ENCODE measurements at places on chromosomes 5 and 9.

- no peak for DNase-seq
Measured at GRCh38 chr5:127910307-127910956, 173.1 kb upstream of the SLC12A2 start.

- no peak for DNase-seq
Measured at GRCh38 chr5:34970552-34970951, 41.2 kb downstream of the DNAJC21 start.

GRCh38 chr5:142313275-142313674, 11.5 kb downstream of the SPRY4 start:
- DNase-seq: no peak

- DNase-seq: peak; percentile 62
Measured at GRCh38 chr5:118597543-118597942, 390.8 kb downstream of the DTWD2 start.

DNA sequence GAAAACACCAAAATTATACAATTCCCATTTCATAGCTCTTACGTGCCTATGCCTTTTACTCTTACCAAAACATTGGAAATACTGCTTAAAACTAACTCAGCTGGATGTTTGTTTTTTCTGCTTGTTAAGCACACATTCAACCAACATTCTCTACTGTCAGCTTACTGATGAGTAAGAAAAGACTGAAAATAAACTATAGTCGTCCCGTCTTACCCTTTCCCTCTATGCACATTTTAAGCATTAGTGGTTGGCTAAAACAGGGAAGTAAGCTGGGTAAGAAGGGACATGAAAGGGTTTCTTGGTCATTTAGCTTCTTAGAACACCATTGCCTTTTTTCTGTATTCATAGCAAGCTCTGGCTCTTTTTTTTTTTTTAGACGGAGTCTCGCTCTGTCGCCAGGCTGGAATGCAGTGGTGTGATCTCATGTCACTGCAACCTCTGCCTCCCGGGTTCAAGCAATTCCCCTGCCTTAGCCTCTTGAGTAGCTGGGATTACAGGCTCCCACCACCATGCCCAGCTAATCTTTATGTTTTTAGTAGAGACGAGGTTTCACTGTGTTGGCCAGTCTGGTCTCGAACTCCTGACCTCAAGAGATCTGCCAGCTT, 232.1 kb upstream of the PCSK5 start:
- no peak for DNase-seq

GRCh38 chr5:170513856-170514525, 10.2 kb downstream of the KCNIP1 start:
- no peak for DNase-seq

DNA sequence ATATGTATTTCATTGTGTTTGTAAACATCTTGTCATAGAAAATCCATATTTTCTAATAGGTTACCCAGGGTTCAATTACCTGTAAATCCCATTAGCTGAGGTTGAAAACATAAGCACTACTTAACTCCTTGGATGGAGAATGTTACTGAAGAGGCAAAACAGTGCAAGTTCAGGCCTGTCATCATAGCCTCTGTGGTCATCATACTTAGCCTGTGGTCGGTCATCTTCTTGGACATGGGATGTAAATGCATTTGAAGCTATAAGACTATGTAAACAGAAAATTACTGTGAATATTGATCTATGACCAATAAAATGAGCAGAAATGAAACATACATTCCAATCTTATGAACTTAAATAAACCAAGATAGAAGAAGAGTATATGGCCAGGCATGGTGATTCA, 164.7 kb downstream of the CHSY3 start:
- no peak for DNase-seq

- no peak for DNase-seq
Measured at GRCh38 chr9:3348169-3348568, 177.6 kb downstream of the RFX3 start.

DNA sequence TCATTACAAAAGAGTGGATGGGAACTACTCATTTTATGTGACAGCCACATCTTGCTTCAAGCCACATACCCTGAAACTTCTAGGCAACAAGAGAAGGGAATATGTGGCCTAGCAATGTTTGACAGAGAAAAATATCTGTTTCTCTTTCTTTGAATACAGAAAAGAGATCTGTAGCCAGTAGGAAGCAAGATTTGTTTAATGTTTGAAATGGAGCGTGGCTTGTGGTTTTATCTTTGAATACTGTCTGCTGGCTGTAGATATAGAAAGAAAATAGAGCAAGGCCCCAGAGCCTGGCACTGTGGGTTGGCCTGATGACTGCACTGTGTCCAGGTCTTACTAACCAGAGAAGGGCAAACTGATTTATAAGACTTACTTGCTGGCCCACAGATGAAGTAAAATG, 133.8 kb downstream of the ARHGEF28 start:
- DNase-seq: no peak

DNA sequence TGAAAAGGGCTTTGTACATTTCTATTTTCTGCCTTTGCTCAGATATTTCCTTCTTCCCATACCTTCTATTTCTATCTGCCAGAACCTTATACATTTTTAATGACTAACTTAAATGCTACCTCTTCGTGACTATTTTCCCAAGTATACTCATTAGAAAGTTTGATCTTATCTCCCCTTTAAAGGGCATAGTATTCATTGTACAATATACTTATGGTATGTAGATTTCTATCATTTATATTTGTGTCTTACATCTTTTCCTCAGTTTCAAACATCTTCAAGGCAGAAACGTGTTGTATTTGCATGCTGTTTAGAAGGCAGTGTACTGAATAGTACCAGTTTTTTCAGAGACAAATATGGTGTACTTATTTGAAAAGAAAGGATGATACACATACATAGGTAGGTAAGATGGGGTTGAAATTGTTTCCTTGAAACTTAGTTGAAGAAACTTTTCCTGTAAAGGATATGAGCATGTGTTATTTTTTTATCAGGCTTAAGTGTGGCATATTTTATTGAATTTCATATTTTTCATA, 518.1 kb upstream of the NUDT12 start:
- DNase-seq: no peak

GRCh38 chr9:13131416-13131815, 148.1 kb downstream of the MPDZ start:
- no peak for DNase-seq

- DNase-seq: no peak
Measured at GRCh38 chr9:136643596-136644342, 18.9 kb upstream of the EGFL7 start.

- no peak for DNase-seq
Measured at GRCh38 chr5:135217669-135218485, 181.2 kb downstream of the MACROH2A1 start.

DNA sequence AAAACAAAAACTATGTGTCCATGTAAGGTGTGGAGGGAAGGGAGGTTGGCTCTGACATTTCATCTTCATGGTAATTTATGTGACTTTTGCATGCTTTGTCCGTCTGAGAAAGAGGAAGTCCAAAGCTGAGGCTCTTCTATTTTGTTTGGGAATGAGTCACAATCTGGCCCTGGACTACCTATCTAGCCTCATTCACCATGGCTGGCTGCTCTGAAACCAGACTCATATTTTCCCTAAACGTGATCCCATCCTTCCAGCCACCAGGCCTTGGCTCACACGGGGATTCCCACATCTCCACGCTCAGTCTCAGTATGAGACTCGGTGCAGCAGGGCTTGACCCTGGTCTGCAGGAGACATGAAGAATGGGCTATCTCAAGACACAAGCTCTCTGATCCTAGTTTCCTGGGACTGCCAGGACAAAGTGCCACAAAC, 672.8 kb downstream of the ACTL7B start:
- DNase-seq: no peak

GRCh38 chr9:85741095-85741874, 469 bp downstream of the AGTPBP1 start:
- DNase-seq: no peak

- DNase-seq: peak; percentile 49
Measured at GRCh38 chr9:15513335-15513734, 2.6 kb upstream of the PSIP1 start.

DNA sequence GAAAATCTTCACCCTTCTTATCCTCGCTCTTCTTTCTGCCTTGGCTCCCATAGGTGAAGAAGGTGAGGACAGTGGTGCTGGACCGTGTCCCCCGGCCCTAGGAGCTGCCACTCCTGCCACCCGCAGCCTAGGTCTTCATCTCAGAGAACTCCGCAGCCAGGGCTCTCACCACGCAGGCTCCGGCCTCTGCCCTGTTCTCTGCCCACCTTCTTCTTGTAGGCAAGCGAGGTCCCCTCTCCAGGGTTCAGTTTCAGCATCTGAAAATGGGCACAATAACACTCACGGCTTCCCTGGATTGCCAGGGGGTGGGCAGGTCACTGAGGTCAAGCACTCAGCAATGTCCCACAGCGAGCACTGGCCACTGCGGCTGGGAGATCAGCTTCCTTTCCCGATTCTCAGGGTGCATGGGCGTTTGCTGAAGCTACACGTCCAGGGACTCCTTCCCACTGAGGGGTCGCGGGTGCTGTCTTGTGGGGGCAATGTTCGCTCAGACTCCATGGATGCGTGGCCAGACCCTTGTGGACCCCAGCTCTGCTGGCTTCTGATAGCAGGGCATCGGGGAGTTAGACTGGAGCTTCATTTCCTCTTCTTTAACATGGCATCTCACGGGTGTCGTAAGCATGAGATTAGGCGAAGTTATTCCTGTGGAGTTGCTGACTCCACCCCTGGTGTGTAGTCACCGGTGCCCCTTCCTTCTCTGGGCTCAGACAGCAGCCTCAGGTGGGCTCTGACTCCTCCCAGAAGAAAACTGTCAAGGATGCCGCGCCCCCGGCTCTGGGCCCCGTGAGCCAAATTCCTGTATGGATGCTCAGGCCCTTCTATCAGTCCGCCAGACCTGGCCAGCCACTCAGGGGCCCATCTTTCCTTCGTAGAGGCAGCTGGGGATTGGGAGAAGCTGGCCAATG, 145.1 kb upstream of the IRX2 start:
- DNase-seq: no peak

GRCh38 chr9:114681594-114682332, at the start of gene TEX48:
Gene TEX48, minus strand, starts transcription at chr9:114682192. Its CDS starts 10,469 bp downstream, at chr9:114671723.
- peak; percentile 8 for DNase-seq

DNA sequence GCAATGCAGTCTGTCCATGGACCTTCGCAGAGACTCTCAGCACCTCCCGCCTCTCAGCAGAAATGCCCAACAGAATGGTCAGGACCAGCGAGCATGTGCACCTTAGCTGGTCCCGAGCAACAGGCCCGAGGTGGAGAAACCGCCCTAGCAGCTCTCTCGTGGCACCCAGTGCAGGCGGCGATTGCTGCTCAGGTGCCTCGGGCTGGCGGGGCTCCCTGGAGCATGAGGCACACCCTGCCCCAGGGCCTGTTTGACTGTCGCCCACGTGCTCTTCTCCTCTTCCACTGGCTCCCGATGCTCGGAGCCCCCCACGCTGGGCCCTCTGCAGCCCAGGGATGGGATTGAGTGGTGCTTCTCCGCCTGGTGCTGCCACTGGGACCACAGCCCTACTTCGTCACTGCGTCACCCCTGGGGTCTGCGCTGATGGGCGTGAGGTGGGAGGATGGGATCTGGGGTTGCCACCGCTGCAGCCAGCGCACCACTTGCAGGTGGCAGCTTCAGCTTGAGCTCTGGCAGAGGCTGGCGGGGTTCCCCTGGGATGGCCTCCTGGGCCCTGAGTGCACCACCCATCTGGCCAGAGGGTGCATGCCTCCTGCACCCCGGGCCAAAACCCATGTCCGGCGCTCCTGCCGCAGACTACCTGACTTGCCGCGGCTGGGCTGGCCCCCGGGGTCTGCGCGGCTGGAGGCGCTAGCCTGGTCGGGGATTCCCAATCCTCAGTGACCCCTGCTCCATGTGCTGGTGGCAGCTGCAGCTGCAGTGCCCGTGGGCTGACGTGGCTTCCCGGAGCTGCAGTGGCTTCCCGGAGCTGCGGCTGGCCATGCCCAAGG, 244.2 kb downstream of the FOXD4L6 start:
- DNase-seq: no peak

DNA sequence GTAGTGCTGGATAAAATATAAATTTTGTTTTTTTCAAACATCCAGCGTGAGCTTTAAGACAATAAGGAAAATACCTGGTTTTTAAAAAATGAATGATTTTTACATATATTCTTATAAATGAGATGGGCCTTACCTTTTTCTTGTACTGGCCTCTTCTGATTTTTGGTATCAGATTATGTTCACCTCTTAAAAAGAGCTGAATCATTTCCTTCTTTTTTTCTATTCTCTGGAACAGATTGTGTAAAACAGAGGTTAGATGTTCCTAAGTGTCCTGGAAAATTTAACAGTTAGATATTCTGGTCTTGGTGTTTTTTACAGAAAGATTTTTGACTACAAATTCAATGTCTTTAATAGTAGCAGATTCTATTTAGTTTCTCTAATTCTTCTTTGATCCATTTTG, 74.6 kb downstream of the NDUFAF2 start:
- no peak for DNase-seq

DNA sequence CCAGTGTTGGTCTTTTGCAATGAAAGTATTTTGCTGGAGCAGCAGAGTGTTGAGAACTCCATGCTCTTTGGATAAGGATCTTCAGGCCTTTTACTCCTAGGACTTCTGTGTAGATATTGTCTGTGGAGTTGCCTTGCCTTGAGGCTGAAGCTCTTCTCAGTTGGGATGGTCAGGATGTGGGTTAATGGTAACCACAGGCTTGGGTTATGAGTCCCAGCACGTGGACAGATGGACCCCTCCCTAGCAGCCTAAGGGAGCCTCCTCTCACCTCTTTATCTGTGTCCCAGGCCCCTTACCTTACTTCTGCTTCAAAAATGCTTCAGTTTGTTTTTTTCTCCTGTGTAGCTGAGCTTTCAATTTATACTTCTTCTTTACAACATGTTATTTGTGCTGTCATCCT, 109.9 kb downstream of the MEGF10 start:
- no peak for DNase-seq

GRCh38 chr9:91378695-91379127, 17.0 kb upstream of the AUH start:
- DNase-seq: no peak

- no peak for DNase-seq
Measured at GRCh38 chr9:112853882-112854585, 36.6 kb downstream of the SLC46A2 start.

DNA sequence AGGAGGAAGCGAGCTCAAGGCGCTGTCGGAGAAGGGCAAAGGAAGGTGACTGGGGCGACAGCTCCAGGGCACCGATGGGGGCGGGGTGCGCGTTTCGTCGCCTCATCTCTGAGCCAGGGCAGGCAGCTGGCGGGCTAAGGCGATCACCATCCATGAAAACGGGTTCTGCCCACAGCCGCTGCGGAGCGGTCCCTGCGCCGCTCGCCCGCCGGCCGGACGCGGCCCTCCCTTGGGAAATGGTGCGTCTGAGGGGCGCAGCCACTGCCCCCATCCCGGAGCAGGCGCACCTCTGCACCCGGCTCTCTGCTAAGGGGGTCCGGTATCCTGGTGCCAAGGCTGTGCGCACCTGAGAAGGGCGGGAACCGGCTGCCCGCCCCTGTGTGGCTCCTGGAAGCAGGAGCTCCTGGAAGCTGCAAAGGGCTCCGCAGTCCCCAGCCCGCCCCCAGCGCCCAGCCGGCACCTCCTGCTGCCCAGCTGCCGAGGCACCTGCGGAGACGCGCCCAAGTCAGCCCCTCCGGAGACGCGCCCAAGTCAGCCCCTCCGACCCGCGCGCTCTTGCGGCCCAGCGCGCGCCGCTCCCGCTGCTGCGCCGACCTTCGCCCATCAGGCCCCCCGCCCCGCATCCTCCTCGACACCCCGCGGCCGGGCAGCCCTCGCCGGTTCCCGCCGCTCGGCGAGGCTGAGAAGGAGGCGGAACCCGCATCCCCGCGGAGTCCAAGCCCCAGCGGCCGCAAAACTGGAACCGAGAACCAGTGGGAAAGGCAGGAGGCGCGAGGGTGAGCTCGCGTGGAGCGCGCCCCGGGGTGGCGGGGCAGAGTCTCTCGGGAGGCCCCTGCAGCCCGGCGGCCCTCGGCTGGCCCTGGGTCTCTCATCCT, 757 bp downstream of the ANKRD34B start:
- DNase-seq: no peak

GRCh38 chr5:57495285-57496086, 12.9 kb upstream of the ACTBL2 start:
- peak; percentile 14 for DNase-seq
